Hematopoietic multipotent progenitor cell treated with erythropoietin and hydrocortisone succinate and interleukin-3 and kit ligand, for 15 days (in vitro differentiated cells): ENCODE measurements at places on chromosomes 7 and 10.

DNA sequence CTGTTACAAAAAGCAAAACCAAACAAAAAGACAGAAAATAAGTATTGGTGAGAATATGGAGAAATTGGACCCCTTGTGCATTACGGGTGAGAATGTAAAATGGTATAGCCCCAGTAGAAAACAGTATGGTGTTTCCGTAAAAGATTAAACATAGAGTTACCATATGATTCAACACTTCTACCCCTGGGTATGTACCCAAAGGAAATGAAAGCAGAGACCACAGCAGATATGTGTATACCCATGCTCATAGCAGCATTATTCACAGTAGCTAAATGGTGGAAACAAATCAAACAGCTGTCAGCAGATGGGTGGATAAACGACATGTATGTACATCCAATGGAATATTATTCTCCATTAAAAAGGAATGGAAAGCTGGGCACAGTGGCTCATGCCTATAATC is 42.4 kb downstream of the STARD3NL start:
- no peak for DNase-seq

GRCh38 chr7:98855610-98856422 is 14.0 kb downstream of the TMEM130 start:
- DNase-seq, result no peak

DNA sequence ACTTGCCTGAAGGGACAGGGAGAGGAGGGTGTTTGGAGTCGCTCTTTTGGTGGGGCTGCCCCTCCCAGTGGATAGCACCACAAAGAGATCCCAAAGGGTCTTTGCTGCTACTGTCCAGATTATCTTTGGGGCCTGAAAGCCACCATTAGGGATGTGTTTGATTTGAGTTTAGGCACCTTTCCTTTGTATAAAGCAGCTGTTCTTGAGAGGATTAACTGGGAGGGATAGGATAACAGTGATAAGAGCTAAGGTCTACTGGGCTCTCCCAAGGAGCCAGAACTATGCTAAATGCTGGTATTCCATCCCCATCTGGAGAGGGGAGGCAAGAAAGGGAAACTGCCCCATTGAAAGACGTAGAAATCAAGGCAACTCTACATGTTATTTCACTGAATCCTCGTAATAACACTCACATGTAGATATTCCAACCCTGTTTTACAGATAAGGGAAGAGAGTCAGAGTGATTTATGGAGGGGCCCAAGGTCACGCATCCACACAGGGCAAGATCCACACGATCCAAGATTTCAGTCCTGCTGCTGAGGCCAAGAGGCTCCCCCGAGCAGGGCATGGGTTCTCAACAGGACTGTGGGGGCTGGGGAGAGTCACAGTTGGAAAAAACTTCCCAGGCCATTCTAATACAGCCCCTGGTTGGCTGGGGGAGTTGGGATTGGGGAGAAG is 11.1 kb upstream of the TCF7L2 start:
- no peak for DNase-seq

- no peak for DNase-seq
Observed at GRCh38 chr10:130014263-130015074, 50.4 kb upstream of the EBF3 start.

DNA sequence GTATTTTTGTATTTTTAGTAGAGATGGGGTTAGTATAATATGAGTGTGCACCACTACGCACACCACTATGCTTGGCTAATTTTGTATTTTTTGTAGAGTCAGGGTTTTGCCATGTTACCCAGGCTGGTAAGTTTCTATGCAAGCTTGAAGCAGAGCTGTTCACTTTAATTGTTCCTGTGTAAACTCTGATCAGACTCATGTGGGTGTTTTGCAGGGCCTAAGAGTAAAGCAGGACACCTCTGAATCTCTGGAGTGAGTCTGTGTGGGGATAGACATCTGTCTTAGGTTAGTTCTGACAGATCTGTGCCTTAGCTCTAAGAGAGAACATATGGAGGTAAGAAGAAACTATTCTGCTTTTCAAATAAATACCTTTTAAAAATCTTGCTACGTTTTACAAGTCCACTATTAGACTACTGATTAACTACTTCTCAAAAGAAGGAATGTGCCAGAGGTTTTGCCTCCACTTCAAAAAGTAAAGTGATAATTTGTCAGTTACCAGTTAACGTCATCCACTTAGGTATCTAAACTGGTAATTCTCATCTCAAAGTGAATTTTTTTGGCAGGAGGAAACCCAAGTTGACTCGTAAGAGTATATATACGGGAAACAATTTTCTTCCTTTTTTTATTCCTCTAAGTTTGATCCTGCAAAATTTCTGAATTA is 1.1 kb downstream of the COL17A1 start:
- DNase-seq, result no peak

DNA sequence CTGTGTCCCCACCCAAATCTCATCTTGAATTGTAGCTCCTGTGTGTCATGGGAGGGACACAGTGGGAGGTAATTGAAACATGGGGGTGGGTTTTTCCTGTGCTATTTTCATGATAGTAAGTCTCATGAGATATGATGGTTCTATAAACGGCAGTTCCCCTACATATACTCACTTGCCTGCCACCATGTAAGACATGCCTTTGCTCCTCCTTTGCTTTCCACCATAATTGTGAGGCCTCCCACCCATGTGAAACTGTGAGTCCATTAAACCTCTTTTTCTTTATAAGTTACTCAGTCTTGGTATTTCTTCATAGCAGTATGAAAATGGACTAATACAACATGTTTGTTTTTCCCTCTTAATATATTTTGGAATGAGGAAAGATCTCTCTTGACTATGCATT is 24.5 kb upstream of the TBXAS1 start:
- DNase-seq, result no peak

GRCh38 chr7:142602756-142603155 is 146.5 kb upstream of the PRSS1 start:
- DNase-seq, result no peak

GRCh38 chr7:73992101-73992562 is 35.8 kb upstream of the ELN start:
- DNase-seq, result no peak

- no peak for DNase-seq
Observed at GRCh38 chr10:78875331-78875877, 193.4 kb upstream of the ZMIZ1 start.

DNA sequence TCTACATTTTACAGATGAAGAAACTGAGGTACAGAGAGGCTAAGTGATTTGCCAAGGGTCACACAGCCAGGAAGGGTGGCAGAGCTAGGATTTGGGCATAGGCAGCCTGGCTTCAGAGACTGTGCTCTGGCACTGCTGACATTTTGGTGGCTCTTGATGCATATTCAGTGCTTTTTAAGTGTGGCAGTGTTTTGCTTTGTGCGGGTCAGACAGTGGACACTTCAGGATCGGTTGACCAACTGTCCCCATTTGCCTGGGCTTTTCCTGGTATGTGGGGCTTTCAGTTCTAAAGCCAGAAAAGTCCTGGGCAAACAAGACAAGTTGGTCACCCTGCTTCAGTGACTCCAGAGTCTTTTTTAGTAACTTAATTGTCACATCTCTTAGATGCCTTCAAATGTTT is 35.0 kb downstream of the SUFU start:
- no peak for DNase-seq

DNA sequence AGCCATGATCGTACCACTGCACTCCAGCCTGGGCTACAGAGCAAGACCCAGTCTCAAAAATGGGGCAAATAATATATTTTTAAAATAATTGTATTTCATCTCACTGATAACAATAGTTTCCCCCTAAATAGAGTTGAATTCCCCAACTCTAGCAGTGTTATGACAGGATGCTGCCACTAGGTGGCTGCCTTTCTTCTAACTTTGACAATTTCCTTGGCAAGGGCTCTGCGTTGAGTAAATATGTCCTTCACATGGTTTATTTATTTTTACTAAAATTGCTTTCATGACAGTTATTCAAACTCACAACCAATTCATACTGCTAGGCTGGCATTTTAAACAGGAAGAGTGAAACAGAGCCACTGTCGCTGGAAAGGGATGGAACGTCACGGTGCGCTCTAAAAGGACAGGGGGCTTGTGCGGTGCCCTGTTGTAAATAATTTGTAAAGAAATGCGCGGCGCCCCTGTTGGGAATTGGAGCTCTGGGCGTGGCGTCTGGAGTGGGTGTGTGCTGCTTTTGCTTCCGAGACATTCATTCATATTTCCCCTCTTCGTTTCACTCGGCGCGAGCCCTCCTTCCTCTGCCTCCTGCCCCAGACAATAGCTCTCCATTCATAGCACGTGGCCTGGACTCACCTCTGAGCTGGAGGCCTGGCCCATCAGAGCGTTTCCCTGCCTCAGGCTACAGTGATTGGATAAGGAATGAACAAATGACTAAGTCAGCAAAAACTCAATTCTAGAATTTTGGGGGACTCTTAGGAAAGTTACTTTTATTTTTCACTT is 20.5 kb upstream of the PITRM1 start:
- peak; percentile 55 for DNase-seq

- no peak for DNase-seq
Observed at GRCh38 chr10:29317423-29318021, 28.7 kb downstream of the LYZL1 start.

GRCh38 chr7:128053023-128053422 is 21.8 kb upstream of the LRRC4 start:
- peak; percentile 22 for DNase-seq

GRCh38 chr10:27253576-27253975 is 13.0 kb upstream of the ACBD5 start:
- no peak for DNase-seq

DNA sequence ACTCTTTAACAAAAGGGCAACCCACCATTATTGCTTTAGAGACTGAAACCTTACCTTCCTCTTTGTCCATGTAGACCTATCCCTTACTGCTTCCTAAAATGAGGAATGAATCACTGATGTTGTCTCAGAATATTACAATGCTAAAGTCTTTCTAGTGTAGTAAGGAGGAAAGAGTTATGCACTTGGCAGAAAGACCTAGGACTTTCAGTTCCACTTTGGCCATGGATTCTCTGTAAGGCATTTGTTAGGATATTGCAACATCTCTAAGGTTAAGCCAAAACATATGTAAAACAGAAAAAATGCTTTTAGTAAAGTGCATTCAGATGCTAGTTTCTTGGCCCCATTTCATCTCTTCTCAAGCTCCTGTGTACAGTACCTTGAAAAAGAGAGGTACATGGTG is 230.9 kb downstream of the PARD3 start:
- DNase-seq, result no peak

DNA sequence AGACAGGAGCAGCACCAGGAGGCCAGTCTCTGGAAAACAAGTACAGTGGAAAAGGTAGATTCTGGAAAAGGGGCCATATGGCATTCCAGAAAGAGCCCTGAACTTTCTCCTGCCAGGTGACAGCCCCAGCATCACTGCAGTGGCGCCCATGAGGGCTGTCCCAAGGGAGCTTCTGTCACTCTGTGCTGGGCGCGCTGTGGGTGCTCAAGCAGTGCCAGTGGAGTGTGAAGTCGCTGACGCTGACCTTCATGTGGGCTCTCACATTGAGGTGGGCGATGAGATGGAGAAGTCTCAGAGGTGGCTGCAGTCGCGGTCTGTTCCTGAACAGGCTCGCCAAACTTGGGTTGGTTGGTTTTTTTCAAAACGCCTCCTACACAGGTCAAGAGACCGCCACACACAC is 38.2 kb downstream of the FKBP6 start:
- DNase-seq, result no peak

- DNase-seq, result no peak
Observed at GRCh38 chr7:29843093-29843492, 36.8 kb downstream of the WIPF3 start.

DNA sequence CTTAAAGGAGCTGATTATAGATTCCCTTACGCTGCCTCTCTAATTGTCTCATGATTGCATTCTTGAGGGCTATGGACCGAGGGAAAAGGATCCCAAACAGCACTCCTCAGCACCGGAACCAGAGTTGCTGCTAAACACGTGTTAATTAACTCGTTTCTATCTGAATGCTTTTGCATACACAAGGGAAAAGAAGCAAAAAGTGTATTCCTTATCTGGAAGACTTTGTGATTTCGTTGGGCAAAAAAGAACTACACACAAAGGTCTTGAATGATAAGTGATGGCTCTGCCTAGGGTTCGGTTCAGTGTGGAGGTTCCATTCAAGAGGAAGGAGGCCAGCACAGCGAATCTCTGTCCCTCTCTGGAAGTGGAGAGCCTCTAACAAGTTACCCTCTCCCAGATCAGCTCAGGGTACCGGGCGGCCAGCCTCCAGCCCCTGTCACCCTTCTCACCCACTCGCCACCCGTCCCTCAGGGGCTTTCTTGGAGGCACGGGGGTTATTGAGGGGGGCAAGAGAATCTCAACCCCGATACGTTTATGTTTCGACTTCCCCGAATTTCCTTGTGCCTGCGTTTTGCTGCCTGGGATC is 515 bp upstream of the SLC4A2 start:
- peak; percentile 28 for DNase-seq

DNA sequence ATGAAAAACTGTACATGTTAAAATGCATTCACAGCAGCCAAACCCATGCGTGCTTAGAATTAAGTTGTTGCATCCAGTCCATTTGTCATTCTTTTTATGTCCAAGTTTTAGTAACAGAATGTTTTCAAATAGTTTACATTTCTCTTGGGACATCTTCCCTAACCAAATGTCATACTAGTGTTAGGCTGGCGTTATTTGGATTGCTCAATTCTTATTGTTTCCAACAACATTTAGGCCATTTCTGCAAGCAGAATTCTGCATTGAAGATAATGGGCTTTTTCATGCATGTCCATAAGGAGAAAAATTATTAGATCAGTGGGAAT is 203.0 kb downstream of the HIBADH start:
- no peak for DNase-seq
